ENCODE measurements at places on chromosomes 13 and 19.

DNA sequence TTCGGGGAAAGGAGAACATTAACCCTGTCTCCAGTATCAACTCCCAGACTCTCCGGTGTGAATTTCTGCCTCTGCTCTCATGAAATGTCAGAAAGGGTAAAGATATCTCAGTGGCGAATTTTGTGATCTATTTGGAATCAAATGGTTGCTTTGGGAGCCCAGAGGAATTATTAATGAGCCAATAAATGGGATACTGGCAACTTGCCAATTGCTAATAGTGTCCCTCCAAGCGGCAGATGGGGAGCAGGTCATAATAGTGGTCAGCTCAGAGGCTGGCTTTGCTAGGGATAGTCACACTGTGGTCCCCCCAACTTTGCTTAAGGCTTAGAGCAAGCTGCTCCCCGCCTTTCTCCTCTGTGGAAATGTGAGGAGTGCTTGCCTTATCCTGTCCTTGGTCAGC, 176.1 kb upstream of the KL start:
- no peak for DNase-seq

GRCh38 chr13:36212789-36213188, 1.6 kb downstream of the SOHLH2 start:
- peak; percentile 15 for DNase-seq

- DNase-seq = peak; percentile 26
Measured at GRCh38 chr19:44626048-44626624, 12.8 kb downstream of the IGSF23 start.

DNA sequence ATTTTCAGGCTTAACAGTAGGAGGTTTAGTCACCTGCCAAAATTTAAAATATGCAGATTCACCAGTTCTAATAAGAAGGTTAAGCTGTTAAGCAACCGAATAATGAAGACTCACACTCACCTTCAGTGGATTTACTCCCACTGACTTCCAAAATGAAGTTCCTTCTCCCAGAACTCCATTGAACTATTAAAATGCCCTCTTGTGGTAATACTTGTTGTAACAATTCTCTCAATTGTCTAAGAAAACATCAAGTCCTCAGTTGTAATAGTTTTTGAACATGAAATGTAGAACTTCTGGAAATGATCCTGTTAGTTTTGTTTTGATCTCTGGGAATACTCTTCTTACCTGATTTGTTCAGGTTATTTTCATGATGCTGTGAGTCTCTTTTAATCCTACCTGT, 522.0 kb upstream of the ATXN8OS start:
- no peak for DNase-seq

GRCh38 chr19:50794074-50794875, 4.1 kb downstream of the ACP4 start:
- DNase-seq = no peak

- DNase-seq = no peak
Measured at GRCh38 chr19:45142726-45143110, 18.1 kb downstream of the NKPD1 start.

GRCh38 chr19:409516-410242, 732 bp upstream of the C2CD4C start:
- DNase-seq = no peak

GRCh38 chr13:40060296-40061007, 405.0 kb downstream of the COG6 start:
- no peak for DNase-seq

DNA sequence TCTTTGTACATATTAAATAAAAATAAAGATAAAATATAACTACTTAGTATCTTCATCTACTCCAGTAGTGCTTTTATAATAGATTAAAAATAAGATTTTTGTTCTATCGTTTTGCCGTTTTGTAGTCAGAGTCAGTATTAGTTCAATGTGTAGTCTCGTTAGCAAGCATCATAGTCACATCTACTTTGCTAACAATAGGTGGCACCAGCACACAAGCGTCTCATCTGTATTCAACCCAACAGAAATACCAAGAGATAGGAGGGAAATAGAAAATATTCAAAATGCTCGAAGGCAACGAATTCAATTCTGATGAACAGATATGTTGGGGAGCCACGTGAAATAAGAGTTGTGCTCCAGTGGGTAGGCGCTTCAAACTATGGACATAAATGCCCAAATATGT, 21.4 kb upstream of the MICU2 start:
- DNase-seq = peak; percentile 38

DNA sequence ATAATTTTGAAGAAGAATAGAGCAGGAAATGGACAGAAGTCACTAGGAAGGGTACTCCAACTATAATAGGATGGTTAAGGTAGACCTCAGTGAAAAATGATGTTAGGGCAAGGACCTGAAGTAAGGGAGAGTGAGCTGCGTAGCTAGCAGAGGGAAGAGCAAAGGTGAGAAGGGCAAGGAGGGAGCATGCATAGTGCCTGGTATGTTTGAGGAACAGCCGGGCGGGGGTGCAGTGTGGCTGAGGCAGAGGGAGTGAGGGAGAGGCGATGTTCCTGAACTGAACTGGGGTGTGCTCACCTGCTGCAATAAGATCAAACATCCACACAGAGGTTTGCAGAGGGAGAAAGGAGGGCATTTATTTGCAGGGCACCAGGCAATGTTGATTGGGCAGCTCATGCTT, 110.4 kb downstream of the DNAJC15 start:
- DNase-seq = no peak

DNA sequence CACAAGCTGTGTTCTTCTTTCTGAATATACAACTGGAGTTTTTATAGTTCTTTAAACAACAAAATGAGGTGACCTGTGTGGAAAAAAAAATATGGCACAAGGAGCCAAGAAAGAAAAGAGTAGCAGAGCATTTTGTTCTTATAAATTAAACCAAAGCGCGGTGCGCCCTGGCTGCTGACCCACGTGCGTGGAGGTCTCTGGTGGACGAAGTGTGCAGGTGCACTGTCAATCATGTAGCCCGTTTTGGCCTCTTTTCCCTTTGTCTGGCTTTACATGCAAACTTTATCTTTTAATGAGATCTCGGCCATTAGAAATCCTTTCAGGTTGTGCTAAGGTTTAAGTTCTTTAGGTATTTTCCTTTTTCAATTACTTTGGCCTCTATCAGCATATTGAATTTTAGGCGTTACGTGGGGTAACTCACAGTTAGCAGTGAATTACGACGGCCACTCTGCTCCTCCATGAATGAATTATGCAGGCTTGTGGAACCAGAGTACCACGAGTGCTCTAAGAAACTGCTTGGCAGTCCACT, 443.9 kb upstream of the SLC10A2 start:
- peak; percentile 16 for DNase-seq

DNA sequence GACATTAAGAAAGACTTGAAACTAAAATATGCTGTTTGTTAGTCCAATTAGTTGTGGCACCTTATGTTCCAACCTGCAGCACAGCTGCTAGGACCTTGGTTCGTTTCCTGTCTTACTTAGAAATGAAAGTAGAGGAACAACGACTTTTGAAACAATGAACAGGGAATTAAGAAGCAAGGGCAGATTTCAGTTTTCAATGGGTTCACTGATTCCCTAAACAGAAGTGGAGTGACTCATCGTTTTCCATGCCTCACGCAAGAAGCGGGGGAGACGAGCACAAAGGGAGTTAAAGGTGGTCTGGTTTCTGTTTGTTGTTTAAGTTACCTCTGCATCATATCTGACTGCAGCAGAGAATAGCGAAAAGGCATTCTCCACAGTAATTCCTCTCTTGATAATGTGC, 44.8 kb downstream of the PHF11 start:
- no peak for DNase-seq

DNA sequence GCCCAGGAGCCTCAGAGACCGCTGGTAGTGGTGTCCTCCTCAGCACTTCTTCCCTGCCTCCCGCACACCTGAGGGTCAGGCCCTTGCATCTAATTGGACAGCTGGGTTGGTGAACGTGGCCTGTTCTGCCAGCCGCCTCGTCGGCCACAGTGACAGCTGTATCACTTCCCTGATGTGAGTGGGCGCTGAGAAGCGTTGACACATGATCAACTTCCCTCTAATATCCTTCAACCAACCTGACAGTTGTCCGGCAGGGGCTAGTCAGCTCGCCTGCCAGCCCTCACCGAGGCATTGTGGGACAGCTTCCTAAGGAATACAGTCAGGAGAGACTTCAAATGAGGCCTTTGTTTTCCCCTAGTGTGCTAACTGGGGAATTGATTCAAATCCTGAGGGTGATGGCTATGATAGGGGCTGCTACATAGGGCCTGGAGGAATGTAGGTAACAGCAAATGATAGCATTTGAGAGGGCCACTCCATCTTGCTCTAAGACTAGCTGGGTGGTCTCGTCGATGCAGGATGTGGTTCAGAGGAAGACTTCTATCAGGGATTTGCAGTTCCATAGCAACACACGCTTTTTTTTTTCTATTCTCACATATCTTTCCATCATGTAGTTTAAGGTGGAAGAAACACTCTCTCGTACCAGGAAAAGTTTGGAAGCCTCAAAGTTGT, 230.8 kb downstream of the TSHZ3 start:
- peak; percentile 64 for DNase-seq

DNA sequence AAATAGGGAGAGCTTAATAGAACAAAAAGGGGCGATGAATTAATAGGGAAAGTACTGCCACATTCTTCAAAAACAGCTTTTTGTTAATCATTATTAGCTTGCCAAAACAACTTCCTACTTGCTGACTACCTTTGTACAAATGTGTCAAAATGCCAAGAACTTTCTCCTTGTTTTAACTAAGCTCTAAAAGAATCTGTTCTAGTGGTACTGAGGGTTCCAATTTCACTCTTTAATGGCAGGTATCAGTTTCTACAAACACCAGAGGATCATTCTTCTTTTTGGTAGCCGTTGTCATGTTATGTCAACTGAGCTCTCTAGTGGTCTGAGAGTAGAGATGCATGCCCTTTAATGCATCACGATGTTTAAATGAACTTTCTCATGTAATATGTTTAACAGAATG, 29.4 kb upstream of the FBXL3 start:
- no peak for DNase-seq

DNA sequence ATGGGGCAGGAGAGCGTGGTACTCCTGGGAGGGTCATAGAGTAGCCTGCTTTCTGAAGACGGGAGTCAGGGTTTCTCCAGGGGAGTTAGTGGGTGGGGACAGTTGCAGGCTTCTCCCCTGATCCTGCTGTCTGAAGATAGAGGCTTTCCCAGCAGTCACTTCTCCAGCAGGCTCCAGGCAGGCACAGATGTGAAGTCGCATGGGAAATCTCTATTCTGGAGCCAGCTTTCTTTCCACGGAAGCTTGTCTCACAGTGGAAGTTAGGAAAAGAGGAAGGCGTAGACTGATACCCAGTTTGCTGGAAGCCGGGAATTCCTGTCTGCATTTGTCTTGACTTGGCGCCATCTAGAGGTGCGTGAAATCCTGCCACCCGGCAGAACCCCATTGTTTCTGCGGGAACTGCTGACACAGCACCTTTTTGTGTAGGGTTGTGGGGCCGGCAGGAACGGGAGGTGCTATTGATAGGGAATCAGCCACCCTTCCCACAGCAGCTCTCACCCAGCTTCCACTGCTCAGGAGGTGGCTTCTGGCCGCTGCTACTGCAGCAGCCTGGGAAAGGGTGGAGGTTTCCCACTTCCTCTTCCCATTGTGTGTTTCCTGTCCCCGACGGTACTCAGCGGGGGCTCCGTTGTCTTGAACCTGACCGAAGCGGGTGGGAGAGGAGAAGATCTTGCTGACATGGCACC, 28.5 kb upstream of the NPAS1 start:
- DNase-seq = peak; percentile 94

Measured in eye (tissue), 1 donor.